ENCODE measurements at places on chromosomes 13 and 19.
A peak's percentile ranks its signal among the peaks of the same experiment; 100 is the strongest.

- DNase-seq: peak; percentile 77
Observed at GRCh38 chr13:50909605-50910484, at the start of gene RNASEH2B. RNASEH2B (plus strand) TSS chr13:50909791; CDS start chr13:50910077, 286 bp downstream.

DNA sequence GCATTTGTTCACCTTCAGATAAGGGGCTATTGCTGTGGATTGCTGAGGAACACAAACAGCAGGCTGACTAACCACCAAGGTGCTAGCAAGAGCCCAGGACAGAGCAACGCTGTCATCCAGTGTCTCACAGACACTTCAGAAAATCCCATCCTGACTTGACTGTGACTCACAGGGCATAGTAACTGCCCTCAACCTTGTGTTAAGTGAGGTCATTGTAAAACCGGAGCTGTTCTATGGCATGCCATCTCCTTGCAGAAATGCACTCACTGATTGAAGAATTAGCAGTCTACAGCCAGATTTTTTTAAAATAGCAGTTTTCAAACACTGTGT, 51.1 kb downstream of the TNFRSF19 start:
- DNase-seq: peak; percentile 95

GRCh38 chr19:49434907-49435583, 6.3 kb downstream of the SLC17A7 start:
- no peak for DNase-seq

- no peak for DNase-seq
Observed at GRCh38 chr13:40241125-40241798, 425.2 kb downstream of the FOXO1 start.

DNA sequence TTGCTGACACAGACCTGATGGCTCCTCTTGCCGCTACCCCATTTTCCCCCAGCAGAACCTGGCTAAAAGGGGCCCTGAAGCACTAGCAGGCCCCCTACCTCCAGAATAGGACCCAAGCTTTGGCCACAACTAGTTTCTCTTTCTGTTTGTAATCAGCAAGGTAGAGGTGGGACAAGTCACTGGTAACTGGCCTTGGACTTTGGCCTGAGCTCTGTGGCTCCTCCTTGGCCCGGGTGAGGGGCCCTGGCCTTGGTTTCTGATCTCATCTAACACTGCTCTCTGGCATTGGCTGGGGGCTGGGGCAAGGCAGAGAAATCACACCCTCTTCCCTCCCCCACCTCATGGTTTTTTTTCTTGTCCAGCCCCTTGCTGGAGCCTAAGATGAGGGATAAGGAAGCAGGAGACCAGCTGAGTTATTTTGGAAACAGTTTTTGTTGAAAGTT, 2.1 kb downstream of the CALM3 start:
- no peak for DNase-seq

- peak; percentile 68 for DNase-seq
Observed at GRCh38 chr13:59750860-59751259, 412.9 kb downstream of the DIAPH3 start.

All from GM23248 (cell line).